AG20443 (cell line): ENCODE measurements at places on chromosomes 2 and 18.

DNA sequence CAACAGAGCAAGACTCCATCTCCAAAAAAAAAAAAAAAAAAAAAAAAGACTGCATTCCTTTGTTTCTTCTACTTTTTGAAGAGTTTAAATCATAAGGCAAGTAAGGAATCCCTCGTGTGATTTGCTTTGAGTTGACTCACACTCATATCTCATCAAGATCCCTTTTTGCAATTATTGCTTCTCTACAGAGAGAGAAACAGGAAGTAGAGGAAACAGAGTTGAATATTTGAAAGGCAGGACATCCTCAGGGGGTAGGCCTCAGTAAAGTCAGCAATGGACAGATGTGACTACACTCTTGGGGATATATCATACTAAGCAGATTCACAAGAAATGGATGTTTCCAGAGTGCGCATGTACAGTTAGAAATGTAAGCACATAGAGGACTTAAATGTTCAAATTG, 11.2 kb upstream of the EFR3B start:
- no peak for DNase-seq

DNA sequence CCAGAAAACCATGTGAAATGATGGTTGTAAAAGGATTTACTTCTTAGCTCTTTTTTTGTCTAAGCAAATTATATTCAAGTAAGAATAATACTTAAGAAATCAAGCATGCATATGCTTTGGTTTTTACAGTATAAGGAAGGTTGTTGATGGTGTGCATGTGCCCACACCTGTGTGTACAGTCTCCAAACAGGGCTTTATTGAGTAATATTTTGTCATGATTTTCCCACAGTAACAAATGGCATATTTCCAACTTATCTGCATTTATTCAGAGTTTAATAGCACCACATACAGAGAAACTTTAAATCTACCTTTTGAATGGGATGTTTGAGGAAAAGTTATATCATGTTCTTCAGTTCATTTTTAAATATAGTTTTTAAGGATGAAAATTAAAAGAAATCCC, 76.5 kb upstream of the DSG1 start:
- DNase-seq = no peak

GRCh38 chr18:51196811-51197660, 445 bp downstream of the MEX3C start:
- peak; percentile 65 for DNase-seq

- DNase-seq = no peak
Observed at GRCh38 chr2:16546128-16546754, 119.4 kb downstream of the CYRIA start.

DNA sequence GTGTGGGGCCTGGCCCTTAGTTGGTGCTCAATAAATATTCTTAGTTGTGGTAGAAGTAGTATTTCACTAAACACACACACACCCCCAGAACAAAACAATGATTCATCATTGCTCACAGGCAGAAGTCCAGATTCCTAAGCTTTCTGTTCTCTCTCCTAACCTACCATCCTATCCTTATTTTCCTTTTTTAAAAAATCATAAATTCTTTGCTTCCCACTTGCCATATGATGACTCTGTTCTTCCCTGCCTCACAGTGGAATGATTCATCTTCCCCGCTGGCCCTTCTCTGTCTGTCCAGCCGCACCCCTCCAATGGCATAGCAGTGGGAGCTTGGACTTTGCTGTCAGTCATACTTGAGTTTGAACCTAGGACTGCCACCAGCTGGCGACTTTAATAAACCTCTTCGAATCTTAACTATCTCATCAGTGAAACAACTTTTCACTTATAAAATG, 5.2 kb downstream of the EML6 start:
- DNase-seq = peak; percentile 87

- DNase-seq = no peak
Observed at GRCh38 chr2:3062476-3063260, 314.9 kb downstream of the EIPR1 start.

DNA sequence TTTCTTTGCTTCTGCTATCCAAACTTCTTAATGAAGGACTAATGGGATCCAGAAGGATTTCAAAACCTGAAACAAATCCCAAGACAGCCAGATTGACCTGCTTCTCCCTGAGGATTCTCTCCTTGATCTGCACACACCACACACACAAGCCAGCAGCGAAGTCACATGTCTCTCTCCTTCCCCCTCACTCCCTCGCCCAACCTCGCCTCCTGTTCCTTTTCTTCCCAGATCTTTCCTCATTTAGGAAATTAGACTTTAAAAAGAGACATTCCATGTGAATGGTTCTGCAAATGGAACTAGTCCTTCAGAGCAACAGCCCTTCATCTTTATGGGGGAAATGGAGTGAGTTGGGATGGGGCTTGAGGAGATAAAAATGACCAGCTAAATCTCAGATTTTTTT, 639.1 kb upstream of the SETBP1 start:
- no peak for DNase-seq

GRCh38 chr2:109676346-109676902, 62.3 kb downstream of the SOWAHC start:
- DNase-seq = peak; percentile 19
